Stimulated activated CD8-positive, alpha-beta memory T cell treated with anti-CD3 and anti-CD28 coated beads, Interleukin-7, amount 100 ng/mL, for 48 hours (primary cell): ENCODE measurements at places on chromosomes 16 and 17.

DNA sequence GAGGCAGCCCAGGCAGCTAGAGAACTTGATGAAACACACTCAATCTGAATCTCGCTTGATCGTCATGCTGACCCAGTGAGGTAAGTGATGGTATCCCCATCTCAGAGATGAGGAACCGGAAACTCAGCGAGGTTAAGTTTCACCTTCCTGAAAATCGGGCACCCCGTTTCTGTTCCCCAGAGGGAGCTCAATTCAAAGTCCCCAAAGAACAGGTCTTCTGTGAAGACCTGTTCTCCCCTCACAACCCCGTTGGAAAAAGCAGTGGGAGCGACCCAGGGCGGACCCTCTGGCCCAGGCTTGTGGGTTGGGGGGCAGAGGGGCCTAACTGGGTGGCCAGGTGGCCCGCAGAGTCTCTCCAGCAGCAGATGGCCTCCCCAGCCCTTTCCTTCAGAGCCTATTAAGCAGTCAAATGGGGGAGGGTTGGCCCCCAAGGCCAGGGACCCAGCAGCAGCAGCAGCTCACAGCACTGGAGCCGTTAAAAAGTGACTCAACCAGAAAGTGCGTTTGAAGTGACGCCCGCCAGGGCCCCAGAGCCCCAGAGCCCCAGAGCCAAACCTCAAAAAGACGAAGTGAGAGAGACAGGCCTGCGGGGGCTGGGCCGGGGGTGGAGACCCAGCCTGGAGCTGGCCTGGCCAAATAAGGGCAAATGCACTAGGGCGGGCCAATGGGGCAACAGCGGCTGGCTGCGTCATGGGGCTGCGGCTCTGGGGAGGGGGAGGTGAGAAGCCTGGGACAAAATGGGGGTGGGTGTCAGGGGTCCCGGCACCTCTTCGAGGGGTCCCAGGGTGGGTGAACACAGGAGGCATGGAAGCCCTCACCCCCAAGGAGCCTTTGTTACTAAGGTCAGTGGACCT lies 9.2 kb upstream of the TSPOAP1 start:
- DNase-seq = peak; percentile 96

- no peak for DNase-seq
Measured at GRCh38 chr16:77596261-77596660, 126.1 kb upstream of the NUDT7 start.

GRCh38 chr17:74738051-74738996 lies 1.3 kb downstream of the RAB37 start:
- DNase-seq = peak; percentile 82

GRCh38 chr17:38922538-38923297 lies 2.7 kb upstream of the LASP1NB start:
- DNase-seq = no peak

DNA sequence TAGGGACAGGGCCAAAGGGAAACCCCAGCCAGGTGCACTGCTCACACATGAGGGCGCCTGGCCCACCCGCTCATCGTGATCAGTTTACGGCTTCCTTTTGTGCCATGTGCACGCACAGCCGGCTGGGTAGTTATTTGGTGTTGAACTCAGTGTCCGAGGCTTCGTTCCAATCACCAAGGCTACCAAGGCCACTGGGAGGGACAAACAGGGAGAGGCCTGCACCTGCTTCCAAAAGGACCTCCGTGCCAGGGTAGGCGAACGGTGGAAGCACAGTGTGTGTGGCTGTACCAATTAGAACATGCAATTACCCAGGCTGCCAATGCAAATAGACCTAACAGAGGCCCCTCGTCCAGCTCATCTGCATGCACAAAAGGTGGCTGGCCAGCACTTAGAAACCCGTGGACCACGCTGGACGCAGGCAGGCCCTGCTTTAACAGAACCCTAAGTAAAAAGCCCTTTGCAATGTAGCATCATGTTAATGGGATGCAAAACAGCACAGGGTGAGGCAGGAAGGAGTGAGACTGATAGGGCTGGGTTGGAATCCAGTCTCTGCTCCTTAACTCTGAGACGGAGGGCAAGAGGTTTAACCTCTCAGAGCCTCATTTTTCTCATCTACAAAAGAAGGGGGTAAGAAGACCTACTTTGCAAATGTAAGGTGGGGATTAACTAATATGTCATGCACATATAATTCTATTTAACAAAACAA lies 204.0 kb downstream of the XYLT1 start:
- DNase-seq = no peak

DNA sequence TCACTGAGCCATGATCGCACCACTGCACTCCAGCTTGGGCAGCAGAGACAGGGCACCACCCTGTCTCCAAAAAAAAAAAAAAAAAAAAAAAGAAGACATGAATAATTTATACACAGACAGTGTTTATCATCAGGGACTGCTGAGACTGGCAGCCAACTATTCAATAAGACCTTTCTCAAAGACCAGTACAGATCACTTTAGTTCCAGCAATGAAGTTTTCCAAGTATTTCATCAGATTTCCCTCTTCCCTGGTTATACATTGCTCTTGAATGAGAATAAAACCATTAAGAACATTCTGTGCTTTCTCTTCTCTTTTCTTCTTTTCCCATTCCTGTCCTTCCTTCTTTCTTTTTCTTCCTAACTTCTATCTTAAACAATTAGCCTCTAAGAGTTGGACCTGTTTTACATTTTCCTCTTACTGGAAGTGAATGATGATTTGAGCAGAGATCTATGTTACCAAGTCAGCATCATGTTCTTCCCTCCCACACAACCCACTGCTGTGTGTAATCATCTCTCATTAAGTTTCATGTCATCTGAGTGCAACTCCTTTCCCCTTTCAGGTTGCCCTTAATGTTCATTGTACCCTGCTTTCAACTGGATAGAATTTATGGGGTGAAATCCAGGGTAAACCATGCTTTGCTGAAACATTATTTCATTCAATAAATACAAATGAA lies 35.9 kb upstream of the SMIM36 start:
- no peak for DNase-seq
